ENCODE measurements at places on chromosomes 5 and 9.

DNA sequence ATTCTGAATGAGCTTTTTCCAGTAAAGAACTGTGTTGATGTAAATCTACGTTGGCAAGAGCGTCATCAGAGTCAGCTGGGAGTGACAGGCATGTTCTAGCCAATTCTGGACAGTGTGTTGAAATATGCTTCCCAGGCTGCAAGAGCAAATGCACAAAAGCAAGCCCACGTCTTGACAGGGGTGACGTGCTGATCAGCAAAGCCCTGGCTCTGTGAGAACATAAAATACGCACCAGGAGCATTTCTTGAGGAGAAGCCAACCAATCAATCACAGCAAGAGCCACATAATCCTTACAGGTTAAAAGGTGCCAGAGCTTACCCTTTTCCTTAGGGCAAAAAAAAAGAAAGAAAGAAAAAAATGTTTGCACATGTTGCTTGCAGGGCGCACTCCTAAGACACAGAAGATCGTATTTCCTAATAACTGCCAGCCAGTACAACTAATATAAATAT is 148.1 kb downstream of the PDE4D start:
- peak; percentile 76 for DNase-seq

DNA sequence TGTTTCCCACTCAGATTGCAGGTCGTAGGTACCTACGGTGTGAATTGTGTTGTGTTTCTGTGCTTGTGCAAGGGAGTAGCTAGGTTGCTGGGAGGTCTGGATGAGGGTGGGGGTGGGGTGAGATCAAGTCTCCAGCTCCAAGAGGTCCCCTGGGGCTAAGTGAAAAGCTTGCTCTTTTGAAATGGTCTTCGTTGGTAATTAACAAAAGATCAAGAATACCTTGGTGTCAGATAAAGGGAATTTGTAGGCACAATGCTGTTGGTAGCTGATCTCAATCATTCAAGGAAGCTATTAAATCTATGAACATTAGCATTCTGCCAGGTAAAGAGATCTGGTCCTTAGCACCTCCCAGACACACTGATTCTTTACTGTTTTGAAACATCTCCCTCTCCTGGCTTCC is 928 bp upstream of the PCDHGC4 start:
- no peak for DNase-seq

DNA sequence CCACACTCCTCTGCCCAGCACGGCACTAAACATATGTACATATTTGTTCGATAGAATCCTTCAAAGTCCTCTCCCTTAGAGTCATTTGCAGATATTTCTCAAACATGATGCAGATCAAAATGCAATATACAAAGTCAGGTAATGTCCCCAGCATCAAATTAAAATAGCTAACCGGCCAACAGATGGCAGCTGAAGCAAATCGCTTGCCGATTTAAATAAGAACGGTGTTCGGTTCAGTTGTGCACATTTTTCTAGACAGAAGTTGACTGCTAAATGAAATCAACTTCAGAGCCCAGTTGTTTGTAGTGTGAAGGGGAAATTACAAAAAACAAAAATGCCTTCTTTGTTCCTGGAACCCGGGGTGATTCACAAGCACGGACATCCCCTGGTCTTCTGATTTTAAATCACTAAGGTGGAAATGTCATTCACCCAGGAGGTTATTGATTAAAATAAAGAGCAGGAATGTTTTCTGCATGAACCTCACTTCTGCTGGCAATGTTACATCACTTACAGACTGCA is 219.2 kb downstream of the EBF1 start:
- no peak for DNase-seq

GRCh38 chr5:35136386-35136785 is 88.6 kb upstream of the AGXT2 start:
- peak; percentile 78 for DNase-seq

- DNase-seq = no peak
Measured at GRCh38 chr9:8871396-8871795, 1071.8 kb upstream of the DMAC1 start.

DNA sequence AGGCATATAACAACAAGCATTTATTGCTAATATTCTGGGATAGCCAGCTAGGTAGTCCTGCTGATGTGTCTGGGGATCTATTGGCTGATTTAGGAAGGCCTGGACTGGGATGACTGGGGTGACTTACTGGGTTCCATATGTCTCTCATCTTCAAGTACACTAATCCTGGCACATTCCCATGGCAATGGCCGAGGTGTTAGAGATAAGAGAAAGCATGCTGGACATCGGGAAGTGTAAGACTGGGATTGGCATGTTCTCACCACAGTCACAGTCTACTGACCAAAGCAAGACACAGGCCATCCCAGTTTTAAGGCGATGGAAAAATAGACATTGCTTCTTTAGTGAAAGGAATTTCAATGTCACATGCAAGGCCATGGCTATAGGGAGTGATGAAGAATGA is 29.7 kb downstream of the F2R start:
- DNase-seq = no peak

GRCh38 chr5:115838885-115839518 is 2.4 kb downstream of the ATG12 start:
- no peak for DNase-seq

DNA sequence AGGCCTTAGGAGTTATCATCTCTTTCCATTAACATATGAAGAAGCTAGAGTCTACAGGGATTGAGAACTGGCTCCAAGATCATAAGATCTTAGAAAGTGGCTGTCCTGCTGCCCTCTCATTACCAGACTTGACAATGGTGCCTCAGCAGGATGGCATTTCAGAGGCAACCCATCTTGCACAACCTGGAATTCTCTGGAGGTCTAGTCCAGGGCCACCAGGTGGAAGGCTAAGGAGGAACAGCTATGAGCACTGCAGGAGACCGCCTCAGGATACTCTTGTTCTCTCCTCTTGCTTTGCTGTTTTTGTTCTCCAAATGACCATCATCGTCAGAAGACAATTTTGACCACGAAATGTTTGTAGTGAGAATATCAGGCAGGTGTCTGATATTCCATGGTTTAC is 322.6 kb downstream of the FBXL17 start:
- no peak for DNase-seq

- no peak for DNase-seq
Measured at GRCh38 chr5:18850216-18850615, 1137.8 kb downstream of the CDH18 start.

DNA sequence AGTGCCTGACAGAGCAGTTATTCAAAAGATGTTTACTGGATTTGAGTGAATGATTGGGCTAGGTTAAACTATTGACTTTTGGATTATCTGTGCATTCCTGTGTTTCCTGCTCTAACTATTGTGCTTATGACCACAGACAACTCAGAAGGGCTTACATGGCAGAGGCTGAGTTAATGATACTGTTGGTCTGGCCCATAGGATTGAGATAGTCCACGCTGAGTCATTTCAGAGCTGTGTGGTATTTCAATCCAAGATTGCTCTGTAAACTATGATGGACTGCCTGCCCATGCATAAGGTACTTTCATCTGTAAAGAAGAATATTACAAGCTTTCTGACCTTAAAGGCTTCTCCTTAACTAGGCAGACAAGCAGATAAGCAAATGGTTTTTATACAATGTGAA is 49.1 kb upstream of the SLIT3 start:
- peak; percentile 40 for DNase-seq

DNA sequence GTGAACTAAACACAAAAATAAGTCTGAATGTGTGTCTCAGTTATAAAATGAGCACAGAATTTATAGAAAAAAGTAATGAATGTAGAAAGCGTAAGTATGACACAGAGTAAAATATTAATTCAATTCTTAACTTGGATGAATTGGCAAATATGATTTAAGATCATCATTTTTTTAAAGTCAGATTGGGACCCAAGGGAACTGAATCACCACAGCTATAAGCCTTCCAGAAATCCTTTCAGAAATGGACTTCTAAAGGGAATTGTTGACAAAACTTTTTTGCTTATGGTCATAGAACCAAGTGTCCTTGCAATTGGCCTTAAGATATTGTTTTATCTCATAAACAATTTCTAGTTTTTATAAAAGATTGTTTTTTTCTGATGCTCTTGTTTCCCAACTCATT is 495.1 kb upstream of the DAB2 start:
- DNase-seq = peak; percentile 67

GRCh38 chr9:126986506-126986951 is 71.9 kb downstream of the RALGPS1 start:
- no peak for DNase-seq

GRCh38 chr9:122562134-122562760 is 9.3 kb downstream of the OR1N2 start:
- no peak for DNase-seq

GRCh38 chr9:7086389-7086788 is 328.6 kb downstream of the KDM4C start:
- no peak for DNase-seq

- DNase-seq = peak; percentile 40
Measured at GRCh38 chr5:72494623-72495124, 12.5 kb downstream of the ZNF366 start.

DNA sequence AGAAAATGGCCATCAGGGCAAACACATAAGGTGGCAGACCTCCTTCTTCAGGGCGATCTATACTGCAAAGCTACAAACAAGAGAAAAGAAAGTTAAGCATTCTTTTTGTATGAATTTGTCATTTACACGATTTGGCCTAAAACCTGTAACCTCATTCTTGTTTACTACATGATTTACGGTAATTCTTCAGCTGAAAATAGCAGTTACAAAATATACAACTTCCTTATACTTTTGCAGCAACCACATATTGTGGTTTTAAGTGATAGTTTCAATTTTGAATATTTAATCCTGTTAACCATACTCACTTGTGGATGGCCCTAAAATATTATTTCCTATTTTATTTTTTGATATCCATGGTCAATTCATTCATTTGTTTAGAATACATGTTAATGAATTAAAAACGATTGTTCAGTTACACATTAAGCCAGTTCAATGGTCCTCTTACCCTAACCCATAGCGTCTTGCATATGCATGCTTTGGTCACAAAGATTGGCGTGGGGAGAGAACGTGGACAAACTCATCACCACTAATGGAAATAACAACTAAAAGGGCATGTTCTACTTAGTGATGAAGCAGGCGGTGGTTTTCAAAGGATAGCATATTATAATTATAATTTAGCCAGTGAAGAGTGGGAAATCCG is 16.6 kb downstream of the TUT7 start:
- no peak for DNase-seq

DNA sequence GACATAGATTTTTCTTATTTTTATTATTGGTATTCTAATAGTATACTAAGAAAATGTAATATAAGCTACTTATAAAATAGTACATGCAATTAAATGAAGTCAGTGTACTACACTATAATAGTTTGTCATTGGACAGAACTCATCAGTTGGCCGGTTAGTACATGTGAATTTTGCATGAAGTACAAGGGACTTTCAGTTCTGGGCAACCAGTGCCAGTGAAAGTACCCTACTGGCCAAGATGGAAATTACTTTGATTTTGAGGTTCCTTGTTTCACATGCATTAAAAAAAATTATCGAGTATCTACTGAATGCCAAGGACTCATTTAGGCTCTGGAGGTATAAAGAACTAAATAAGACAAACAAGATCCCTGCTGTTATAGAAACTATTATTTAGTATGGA is 213.4 kb upstream of the ELL2 start:
- no peak for DNase-seq

- no peak for DNase-seq
Measured at GRCh38 chr9:117407436-117408022, 7.3 kb downstream of the ASTN2 start.

GRCh38 chr9:76592091-76592973 is 133.3 kb downstream of the GCNT1 start:
- peak; percentile 57 for DNase-seq

- DNase-seq = no peak
Measured at GRCh38 chr5:107809201-107810034, 138.7 kb upstream of the EFNA5 start.

GRCh38 chr5:61626639-61627282 is 294.7 kb downstream of the ZSWIM6 start:
- DNase-seq = no peak

DNA sequence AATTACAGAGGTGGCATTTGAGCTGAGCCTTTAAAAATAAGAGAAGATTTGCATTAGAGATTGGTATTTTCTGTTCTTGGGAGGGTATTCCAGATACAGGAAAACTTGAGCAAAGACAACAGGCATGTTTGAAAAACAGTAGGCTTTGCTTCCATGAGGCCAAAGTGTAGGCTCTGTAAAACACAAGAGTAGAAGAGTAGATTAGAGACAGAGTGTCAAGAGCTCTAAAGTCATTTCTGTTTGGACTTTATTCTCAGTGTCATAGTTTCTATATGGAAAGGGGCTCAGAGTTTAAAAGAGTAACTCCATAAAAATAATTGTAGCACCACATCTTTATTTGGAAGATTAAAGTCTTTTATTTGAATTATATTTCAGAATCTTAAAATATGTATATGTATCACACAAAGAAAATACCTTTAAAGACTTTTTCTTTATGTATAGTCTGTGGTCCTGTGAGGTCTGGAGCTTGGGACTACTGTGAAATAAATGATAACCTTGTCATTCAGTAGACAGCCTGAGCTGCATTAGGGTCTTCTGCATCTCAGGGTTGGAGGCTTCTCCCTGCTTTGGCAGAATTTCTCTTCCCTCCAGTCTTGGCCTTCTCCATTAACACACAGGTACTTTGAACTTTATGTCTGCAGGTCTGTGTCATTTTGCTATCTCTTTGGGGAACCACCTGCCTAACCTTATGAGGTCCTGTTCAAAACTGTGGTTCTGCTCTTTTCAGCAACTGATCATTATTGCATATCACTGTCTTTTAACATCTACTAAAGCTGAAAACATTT is 73.6 kb downstream of the ZSWIM6 start:
- no peak for DNase-seq

DNA sequence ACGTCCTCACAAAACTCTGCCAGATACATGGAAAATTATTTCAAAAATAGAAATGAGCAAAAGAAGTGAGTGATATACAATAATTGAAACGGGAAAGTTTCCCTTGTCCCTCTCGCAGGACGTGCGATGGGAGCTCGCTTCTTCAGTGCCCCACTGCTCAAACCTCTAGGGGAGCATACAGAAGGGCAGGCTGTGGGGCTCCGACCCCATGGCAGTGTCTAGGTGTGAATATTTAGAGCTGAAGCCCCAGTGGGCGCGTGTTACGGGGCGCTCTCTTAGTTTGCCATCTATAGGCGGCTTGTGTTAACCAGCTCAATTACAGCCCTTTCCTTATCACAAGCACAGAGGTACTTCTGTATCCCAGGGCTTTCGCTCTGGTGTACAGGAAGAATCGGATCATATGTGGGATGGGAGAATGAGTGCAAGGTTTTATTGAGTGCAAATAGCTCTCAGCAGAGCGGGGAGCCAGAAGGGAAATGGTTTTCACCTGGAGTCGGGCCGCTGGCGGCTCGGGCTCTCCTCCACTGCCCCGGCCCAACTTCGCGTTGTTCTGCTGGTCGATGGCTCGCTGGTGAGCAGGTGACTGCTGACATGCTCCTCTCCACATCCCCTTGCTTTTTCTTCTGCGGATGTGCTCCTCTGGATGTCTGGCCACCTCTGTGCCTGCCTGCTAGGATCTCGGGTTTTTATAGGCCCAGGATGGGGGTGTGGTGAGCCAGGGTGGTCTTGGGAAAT is 334.0 kb upstream of the PTPRD start:
- no peak for DNase-seq
